Skeletal muscle cell (primary cell): ENCODE measurements at places on chromosomes 4 and X.
A peak's percentile ranks its signal among the peaks of the same experiment; 100 is the strongest.

DNA sequence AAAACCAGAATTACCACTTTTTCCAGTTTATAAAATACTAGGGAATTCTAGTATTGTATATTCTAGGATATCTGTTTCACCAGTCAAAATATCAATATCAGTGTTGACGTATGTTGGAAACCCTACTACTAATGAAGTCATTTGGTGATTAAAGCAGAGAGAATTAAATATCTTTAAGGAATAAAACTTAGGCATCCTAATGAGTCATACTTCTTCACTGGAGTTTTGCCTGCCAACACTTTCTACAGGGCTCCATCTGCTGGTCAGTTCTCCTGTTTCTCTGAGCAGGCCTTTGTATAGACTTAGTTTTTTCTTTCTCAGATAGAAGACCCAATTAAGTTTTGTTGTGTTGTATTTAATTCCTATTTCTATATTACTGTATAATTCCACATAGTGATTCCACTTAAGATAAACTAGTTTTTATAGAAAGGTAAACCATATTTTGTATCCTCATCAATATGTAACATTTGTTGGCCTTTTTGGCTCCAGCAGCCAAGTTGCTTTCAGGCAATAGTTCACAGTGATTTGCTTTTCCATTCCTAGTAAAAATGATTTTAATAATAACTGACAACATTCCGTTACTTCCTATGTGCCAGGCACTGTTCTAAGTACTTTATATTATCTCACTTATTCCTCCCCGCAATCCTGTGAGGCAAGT, 3.5 kb downstream of the AP1AR start:
- DNase-seq = peak; percentile 61

DNA sequence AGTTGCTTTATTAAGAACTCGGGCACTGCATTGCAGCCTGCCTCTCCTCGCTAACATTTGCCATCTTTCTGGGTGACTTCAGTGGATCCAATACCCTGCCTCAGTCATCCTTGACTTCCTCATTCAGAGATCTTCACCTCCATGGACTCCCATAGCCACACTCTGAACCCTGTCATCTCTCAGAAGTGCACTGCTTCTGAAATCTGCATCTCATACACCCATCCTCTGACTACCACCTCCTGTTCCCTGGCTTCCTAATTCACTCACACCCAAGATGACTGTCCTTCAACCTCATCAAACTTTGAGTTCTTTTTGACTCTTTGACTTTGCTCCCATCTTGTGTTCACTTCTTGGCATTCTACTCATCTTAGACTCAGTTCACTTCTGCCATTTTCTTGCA, 25.3 kb upstream of the CYBB start:
- no peak for DNase-seq

GRCh38 chr4:124334119-124334518, 378.4 kb downstream of the ANKRD50 start:
- DNase-seq = peak; percentile 76

DNA sequence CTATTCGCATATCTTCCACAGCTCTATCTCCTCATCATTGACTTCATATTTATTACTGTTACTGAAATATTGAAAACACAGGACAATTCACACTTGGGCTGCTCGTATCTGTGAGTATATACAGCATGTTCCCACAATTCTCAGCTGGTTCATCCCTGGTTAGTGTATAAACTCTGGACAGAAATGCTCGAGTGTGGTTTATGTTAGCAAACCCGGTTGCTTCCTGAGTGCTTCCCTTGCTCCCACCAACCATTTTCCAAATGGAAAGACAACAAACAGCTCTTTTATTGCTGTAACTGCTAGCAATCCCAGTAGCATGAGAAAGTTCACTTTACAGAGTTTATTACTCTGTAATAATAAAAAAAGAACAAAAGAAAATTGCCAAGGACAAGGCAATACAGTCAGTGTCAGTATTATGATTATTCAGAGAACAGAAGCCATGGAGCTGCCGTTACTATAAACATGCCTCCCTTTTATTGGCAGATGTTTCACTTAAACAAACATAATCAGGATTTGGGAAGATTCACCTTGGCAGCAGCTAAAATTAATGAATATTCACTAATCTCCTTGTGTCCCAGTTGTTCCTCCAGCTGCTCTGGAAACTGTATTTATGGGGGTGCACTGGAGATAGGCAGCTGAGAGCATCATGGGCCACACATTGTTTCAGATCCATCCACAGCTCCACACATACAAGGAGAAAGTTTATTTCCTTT, 134.1 kb upstream of the GUCY1A1 start:
- DNase-seq = no peak

DNA sequence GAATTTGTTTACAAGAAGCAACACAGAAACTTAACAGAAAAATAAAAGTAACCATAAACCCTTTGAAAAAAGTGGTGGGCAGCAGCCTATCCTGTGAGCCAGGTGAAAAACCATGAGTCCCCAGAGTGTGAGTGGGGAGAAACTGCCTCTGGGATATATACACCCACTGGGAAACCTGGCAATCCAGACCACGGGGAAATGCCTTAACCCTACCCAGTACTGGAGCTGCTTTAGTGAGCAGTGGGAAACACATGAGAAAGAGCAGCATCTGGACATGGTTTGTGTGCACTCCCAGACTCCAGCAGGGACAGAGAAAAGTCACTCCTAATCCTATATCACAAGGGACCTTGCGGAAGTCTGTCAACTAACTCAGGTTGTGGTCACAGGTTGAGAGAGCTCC, 39.4 kb downstream of the UGT2A2 start:
- DNase-seq = no peak

GRCh38 chr4:185205697-185206342, 2.0 kb upstream of the CFAP97 start:
- DNase-seq = no peak

GRCh38 chrX:54747733-54748393, 50.2 kb downstream of the ITIH6 start:
- no peak for DNase-seq

- no peak for DNase-seq
Measured at GRCh38 chr4:26785810-26786209, 74.8 kb upstream of the STIM2 start.

DNA sequence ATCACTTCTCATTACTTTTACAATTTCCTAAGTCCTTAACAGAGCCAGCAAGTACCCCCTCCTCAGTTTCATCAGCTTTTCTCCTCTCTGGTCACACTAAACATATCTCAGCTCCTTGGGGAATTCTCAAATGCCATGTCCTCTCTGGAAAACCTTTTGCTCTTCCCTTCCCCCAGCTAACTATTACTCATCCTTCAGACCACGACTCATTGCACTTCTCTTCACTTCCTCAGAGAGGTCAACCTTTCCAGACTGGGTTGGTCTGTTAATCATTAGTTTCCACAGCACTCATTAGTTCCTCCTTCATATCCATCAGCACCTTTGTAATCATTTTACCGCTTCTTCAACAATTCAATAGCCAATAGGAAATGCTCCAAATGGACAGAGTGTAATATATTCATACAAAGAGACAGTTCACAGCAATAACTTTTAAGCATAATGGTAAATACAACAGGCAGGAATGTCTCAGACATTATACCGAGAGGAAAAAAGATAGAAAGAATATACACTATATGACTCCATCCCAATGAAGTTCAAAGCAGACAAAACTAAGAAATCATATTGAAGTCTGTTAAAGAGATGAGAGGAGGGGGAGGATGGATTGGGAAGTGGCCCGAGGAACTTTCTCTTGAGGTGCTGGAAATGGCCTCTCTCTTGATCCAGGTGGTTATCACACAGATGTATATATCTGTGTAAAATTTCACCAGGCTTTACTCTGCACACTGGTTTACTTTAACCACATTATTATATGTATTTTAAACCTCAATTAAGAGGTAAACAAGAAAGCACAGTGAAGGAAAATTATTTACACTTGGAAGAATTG, 39.6 kb downstream of the DDX60L start:
- DNase-seq = no peak
